Right lobe of liver (tissue), 6 donors: ENCODE measurements at places on chromosomes 1 and 21. TPM values are rescaled to one million over a fixed set of nuclear protein-coding genes. Genes with fewer than 3 reads are reported as not detected.

DNA sequence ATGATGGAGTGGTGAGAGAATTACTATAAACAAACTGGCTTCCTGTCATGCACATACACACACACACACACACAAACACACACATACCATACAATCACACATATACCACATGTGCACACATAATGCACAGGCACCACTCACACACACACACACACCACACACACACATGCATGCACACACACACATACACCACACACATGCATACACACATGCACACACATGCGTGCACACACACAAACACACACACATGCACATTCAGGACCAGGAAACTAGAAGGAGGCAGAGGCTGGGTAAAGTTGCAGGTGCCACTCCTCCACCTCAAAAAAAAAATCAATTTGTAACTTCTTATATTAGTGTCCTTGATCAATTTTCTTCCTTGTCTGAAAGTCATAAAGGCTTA lies 153.0 kb downstream of the ASTN1 start:
- DNase-seq, result no peak

Gene CYP4Z1
- not detected for total RNA-seq

DNA sequence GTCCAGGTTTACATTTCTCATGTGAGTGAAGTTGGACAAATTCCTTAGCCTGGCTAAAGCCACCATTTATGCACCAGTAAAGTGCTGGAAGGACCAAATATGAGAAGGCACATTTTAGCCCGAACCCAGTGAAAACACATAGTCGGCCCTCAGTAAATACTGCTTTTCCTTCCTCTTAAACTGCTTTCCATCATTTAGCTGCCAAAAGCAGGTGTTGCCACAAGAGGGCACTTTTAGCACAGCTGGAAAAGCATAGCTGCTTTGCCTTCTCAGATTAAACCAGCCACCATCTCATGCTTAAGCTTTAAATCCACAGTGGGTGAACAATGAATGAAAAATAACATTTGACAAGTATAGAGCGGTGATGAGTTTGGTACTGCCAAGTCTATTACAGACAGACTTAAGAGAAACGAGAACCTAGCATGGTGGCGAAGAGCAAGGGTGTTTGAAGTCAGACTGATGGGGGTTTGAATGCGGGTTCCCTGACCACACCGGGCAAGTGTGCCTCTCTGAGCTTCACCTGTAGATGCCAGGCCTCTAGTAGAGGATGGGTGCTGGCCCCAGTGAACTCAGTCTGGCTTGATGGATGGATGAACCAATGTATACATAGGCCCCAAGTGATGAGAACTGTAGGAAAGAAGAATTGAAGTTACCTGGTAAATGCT lies 57.8 kb downstream of the SLC35D1 start:
- DNase-seq, result no peak

DNA sequence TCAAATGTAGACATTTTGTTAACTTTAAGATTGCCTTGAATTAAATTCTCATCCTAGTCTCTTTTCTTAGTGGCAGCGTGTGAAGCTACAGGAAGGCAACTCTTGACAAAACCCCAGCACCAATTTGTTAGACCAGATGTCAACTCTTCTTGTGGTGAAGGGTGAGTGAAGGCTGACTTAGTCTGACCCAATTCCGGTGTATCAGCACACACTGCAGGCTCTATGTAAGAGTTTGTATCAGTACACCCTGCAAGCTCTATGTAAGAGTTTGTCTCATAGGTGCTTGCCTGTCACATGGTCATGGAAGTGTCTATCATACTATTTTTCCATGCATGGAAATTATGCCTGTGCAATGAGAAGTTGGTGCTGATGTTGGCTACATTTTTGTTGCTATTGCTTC lies 16.8 kb downstream of the CR2 start:
- no peak for DNase-seq

DNA sequence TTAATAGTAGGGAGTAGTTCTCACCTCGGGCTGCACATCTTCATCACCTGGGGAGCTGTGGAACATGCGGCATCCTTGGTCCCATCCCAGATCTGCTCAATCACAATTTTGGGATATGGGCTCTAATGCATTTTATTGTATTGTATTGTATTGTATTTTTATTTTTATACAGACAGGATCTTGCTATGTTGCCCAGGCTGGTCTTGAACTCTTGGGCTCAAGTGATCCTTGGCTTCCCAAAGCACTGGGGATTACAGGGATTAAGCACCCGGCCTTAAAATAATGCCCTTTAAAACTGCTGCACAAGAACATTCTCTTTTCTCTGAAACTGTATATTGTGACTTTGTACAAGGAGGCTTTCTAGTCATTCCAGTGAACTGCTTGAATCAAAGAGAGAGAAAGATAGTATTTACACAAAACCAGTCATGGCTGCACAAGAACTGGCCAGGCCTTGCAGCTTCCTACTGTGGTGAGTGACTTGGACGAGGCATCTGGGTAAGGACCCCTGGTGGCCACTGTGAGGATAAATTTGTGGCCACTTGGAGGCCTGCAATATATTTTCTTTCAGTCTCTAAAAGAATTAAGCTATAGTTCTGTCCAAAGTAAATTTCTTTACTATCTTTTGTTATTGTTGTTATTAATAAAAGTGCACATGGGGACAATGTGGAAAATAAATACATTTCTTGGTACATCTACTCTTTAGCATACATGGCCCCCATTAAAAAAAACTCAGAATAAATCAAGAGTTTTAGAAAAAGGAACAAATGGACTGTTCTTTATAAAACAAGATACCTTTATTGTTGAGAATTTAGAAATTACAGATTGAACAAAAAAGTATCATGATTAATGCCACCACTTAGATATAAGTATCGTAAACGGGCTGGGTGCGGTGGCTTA lies 48.0 kb downstream of the TBCE start:
- peak; percentile 71 for DNase-seq

- DNase-seq, result no peak
Observed at GRCh38 chr1:100834777-100835660, 59.6 kb downstream of the EXTL2 start.

DNA sequence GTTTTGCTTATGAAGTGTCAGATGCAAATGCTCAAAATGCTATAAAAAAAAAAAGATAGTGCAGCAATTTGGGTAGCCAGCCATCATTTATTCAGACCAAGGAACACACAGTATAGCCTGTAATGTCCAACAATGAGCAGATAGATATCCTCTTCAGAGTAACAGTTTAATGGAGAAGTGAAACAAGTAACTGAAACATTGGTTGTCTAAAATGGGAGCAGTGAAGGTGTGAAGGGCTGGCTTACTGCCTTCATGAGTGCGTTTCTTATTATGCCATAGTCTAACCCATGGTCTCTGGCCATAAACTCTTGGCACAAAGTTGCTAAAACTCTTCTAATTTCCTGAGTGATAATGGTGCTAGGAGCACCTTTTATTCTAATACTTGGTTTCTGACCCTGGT lies 11.4 kb downstream of the RGS5 start:
- no peak for DNase-seq

DNA sequence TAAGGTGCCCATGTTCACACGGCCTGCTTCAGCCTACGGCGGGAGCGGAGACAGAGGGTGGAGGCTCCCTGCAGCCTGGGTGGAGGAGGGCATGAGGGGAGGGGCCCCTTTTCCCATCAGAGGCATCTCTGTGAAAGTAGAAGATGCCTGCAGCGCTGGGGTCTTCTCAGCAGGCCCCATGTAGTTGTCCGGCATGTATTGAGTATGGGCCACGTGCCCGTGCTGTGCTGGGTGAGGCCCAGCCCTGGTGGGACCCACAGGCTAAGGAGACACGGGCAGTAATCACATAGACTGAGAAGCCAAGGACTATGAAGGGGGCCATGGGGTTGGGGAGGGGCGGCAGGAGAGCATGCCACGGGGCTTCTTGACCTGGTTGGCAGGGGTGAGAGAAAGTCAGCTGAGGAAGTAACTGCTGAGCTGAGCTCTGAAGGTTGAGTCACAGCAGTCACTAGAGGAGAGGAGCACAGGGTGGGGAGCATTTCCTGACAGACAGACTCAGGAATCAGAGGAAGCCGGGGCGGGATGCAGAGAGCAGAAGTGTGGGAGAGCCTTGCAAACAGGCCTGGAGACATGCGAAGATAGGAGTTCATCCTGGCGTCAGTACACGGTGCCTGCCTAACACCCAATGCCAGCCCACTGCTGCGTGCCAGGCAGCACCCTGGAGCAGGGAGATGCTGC lies 21.6 kb downstream of the PSEN2 start:
- no peak for DNase-seq

Gene LRRC53
- not detected for total RNA-seq

Gene GPR37L1
- 0.12 TPM for total RNA-seq

Gene TFF2
- not detected for total RNA-seq
